ENCODE measurements at places on chromosomes 11 and 22. TPM values are rescaled to one million over a fixed set of nuclear protein-coding genes. Genes with fewer than 3 reads are reported as not detected.

- no peak for DNase-seq
Measured at GRCh38 chr11:100600941-100601340, 86.1 kb upstream of the ARHGAP42 start.

DNA sequence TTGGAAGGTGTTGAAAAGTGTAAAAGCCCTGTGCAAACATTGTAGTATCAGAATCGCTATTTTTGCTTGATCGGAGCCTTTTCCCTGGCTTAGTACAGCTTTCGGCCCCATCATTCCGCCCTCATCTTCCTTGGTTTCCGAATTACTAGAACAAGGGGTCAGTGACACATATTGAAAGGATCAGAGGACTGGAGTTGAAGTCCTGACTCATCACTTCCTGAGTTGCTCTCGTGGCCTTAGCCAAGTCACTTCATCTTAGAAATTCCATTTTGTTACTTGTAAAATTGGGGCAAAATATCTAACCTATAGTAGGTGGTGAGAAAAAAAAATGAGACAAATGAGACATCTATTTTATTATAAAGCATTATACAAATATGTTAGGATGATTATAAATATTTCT, 375.0 kb downstream of the NTM start:
- DNase-seq, result no peak

- DNase-seq, result no peak
Measured at GRCh38 chr11:128424271-128424711, 163.1 kb downstream of the ETS1 start.

- no peak for DNase-seq
Measured at GRCh38 chr11:75664389-75664788, 4.4 kb downstream of the MAP6 start.

The MS4A13 gene
- not detected for total RNA-seq

- no peak for DNase-seq
Measured at GRCh38 chr11:7551571-7551970, 37.8 kb downstream of the PPFIBP2 start.

DNA sequence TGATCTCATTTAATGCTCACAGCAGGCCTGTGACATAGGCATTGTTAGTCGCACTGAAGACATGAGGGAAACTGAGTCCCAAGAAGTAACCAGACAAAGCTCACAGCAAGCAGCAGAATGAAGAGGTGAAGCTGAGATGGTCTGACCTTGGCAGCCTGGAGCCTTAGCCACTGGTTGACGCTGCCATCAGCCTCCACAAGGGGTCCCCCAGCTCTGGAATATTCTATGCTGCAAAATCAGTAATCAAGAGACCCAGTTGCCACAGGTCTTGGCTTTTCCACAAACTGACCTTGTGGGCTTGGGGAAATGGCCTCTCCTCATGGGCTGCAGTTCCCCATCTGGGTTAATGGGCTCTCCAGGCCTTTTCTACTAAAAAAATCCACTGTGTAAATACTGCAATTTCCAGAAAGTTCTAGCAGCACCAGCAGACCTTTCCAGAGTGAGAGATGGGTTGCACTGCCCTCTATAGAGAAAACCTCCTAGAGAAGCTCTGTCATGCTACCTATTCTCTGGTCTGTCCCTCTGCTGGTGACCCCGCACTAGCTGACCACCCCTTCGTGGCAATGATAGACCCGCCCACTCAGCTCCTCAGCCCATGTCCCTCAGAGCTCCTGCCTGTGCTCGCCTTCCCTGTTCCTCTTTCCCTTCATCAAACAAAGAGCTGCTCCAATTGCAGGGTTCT, 22.6 kb upstream of the ISX start:
- DNase-seq, result peak; percentile 23

GRCh38 chr22:42716221-42716620, 4.4 kb downstream of the A4GALT start:
- no peak for DNase-seq

The C11orf98 gene
- 108 TPM for total RNA-seq

DNA sequence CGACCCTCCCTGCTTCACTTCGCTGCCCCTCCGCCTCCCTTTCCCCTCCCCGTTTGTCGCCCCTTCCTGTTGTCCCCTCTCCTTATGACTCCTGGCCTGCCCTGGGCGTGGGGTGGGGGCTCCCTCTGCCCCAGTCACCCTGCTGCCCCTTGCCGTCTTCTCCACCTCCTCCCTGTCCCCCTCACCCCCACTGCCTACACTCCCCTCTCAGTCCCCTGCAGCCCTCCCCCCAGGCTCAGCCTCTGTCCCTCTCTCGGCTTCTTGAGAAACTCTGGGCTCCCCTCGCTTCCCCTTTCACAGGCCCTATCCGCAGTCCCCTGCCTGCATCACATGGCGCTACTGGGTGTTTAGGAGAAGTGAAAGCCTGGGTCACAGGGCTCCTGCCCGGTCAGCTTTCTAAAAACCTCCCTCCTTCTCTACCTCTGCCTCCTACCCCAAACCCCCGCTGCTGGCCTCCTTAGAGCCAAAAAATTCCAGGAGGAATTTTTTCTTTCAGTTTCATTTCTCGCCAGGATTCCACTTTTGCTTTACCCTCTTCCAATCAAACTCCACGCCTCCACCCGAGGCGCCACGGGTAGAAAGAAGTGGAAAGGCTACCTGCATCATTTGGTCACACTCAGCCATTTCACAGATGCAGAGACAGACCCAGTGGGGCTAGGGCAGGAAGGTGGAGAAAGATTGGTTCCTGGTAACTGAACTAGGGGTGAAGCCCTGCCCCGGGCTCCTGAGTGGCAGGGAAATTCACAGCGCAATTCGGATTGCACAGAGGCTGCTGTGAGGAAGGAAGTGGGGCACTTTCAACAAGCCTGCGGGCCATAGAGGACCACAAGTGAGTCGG, at the start of gene SLC15A3:
SLC15A3 (minus strand) TSS at position 273 of the 838 bp plus-strand sequence. CDS start 625 bp downstream, outside the sequence.
- peak; percentile 65 for DNase-seq

The HRAS gene
- 30.4 TPM for total RNA-seq

The VPREB1 gene
- total RNA-seq, result not detected

The SLC29A2 gene
- 12.2 TPM for total RNA-seq

GRCh38 chr11:129819237-129819636, 3.6 kb downstream of the TMEM45B start:
- DNase-seq, result no peak

- no peak for DNase-seq
Measured at GRCh38 chr11:116918925-116919655, 81.7 kb upstream of the APOA1 start.

The APOL3 gene
- total RNA-seq, result 44.5 TPM

Measured in activated CD8-positive, alpha-beta T cell treated with anti-CD3 and anti-CD28 coated beads for 36 hours (primary cell).